HCEC 1CT (cell line): ENCODE measurements at places on chromosomes 5 and 9.
A peak's percentile ranks its signal among the peaks of the same experiment; 100 is the strongest.

DNA sequence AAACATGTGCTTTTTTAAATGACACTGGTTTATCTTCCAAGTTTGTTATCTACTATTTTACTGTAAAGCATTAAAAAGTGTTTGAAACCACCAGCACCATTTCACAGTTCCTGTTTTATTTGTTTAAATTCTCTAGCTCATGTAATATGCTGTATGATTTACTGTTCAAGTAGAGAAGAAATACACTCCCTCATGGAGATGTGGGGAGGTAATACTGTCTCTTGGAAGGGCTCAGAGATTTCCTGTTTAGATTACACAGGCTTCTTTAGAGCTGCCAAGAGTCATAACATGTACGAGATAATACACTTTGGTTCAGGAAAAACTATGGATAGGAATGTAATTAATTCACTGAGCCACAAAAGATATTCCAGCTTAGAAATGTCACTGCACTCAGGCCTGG lies 135.0 kb upstream of the CCDC152 start:
- DNase-seq, result no peak

DNA sequence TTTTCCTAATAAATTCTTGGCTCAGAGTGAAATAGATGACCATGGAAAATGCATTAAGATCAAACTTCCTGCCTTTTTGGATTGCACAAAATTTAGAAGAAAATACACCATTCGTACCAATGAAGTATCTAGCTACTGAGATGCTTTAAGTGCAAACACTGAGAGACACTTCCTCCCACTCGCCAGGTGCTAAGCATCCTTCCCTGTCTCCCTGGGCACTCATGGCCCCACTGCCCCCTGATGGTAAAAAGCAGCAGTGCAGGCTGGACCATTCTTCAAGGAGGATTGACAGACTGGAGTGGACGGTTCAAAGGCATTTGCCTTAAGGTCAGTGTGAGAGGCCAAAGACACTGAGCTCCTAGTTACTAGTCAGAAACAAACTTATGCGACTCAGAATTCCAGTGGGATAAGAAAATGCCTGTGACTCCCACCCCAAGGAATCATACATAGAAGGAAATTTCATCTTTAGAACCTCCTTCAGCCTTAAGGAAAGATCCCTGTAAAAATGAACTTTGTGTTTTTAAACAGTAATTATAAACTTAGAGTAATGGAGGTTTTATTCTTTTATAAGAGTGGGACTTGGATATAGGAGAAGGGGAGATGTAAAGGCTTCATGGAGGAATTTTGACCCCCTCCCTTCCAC lies 86.0 kb upstream of the SLC30A5 start:
- peak; percentile 30 for DNase-seq

DNA sequence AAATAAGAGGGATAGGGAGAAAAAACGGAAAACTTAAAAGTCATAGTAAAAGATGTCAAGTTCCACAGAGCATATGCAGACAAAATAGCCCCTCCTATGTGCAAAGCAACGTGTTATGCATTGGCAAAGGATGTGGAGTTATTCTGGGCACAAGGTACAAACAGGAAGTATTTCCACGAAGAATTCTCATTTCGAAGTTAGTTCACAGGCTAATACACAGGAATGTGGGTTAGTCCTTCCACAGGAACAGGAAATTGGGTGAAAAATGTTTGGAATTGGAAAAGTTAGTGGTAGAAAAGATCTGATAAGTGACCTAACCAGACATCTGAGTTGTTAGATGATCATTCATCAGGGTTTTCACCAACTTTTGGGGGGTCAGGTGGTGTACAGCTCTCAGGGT lies 326.6 kb downstream of the EBF1 start:
- DNase-seq, result no peak

DNA sequence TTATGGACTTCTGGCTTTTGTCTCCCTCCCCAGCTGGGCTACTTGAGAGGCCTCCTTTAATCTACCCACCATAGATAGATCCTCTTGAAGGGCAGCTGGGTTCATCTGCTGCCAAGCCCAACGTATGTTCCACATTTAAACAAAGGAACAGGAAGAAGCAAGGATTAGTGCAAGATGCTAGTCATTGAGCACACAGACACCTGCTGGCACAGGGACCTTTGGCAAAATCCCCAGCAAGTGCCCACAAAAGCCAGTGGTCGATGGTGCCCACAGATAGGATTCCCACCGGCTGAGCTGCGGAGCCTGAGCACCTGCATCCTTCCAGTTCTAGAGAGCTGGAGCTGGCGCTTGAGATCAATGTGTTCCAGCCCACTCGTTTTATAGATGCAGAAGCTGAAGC lies 57.7 kb upstream of the SHB start:
- no peak for DNase-seq

GRCh38 chr5:65758546-65759144 lies 36.6 kb downstream of the NLN start:
- no peak for DNase-seq

GRCh38 chr9:2173170-2173569 lies 158.0 kb downstream of the SMARCA2 start:
- DNase-seq, result no peak

DNA sequence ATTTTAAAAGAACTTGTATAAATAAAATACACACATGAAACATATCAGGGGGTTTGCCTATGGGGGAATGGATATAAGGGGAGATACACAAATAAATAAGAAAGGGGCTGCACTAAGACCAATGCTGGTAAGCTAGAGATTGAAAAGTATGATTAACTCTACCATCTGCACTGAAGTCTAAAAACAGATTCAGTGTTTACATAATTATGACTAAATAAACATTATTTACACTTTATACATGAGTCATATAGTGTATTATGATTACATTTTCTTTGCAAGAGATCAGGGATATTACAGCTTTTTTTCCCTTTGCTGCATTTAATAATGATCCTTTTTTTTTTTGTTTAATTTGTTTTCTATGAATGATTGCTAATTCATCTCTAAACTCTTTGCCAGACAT lies 367.9 kb downstream of the TMEM38B start:
- no peak for DNase-seq

DNA sequence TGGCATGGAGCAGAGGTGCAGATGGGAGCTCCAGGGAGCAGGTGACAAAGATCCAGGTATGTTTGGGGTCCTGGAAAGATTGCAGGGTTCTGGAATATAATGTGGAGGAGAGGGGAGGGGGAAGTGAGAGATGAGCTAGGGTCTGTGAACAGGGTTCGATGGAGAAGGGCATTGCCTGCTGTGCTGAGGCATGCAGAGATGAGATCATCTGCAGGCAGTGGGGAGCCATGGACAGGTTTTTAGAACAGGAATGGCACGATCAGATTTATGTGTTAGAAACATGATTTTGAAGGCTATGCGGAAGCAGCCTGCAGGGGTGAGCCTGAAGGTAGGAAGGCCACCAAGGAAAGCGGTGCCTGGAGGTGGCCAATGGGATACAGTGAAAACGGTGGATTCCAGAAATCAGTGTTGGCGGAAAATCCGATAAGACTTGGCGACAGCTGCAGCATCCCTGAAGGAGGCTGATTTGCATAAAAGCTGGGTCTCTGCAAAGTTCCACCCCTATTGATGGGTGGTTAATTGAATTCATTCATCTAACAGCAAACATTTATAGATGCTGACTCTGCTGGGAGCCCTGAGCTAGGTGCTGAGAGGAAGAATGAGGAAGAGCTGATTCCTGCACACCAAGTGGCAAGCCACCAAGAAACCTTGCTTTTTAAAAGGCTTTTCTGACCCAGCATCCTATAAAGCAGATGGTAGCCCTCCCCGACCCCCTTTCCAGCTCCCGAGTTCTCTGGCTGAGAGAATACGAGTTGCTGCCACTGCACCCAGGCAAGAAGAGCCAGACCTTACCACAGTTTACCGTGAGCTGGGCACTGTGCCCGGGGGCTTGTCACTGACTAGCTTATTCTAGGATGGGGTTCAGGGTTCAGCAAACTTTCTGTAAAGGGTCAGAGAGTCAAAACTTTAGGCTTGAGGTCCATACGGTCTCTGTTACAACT lies 139.2 kb upstream of the SMIM23 start:
- no peak for DNase-seq

DNA sequence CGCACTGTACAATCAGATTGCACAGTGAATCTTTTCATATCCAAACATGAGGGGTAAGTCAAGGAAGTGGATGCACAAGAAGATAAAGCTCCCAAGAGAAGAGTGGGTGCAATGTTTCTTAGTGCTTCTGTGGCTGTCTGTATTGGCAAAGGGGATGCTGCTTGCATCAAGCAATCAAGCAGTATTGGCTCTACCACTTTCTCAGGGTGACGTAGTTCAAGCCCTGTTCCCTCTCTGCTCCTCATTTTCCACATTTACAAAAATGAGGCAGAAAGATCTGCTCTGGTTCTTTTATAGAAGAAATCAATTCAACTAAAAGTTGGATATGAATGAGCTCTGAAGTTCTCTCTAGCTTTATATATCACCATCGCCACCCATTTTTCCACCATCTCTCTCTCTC lies 2.3 kb downstream of the TNFSF8 start:
- DNase-seq, result no peak

DNA sequence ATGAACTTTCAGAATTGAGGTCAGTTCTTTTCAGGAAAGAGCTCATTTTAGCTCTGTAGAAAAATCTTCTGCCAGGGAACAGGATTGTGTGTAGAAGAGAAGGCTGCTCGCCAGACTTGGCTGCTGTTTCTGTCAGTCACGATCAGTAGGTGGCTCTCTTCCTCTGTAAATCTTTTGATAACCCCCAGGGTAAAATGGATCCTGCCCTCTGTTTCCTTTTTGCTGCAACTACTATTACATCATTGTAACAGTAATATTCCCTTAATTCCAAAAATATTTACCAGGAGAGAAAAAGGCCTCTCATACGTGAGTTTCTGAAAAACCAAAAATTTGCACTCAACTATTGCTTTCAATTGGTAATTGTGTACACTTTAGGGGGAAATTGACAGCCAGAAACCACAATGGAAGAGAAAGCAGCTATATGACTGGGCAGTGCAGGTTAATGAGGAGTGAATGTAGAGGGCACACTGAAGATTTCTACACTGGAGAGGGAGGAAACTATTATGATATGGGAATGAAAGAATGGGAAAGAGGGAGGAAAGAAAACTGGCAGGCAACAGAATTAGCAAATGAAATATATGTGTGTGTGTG lies 12.3 kb downstream of the IFNA21 start:
- peak; percentile 56 for DNase-seq

DNA sequence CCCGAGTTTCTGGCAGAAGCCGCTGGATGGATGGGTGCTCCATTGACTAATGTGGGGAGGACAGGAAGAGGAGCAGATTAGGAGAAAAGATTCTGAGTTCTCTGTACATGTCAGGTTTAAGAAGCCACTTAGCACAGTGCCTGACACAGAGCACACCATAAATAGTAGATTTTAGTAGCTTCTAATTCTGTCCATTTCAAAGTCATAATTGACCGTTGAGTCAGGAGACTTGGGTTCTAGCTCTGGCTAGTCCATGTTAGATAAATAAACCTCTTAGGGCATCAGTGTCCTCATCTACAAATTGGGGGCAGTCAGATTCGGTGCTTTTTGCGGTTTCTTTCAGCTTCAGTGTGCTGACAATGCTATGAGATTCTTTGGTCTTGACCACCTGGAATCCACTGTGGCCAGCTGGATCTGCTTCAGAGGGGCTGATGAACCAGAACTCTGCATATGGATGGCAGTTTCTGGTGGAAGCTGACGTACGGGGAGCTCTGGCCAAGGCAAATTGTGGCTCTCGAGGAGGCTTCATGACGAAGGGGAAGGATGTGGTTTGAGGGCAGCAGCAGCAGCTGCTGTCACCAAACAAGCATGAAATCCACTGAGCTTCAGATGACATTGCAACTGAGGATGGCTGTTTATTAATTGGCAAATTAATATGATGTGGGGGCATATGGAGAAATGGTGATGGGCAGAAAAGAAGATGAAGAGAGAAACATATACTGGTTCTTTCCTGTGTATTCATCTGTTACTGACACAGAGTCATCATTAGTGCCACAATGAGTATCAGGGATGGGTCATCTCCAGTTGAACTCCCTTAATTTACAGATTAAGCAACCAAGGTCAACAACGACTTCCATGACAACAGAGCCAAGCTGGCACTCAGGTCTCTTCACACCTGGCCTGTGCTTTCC lies 134.4 kb downstream of the AOPEP start:
- DNase-seq, result no peak

DNA sequence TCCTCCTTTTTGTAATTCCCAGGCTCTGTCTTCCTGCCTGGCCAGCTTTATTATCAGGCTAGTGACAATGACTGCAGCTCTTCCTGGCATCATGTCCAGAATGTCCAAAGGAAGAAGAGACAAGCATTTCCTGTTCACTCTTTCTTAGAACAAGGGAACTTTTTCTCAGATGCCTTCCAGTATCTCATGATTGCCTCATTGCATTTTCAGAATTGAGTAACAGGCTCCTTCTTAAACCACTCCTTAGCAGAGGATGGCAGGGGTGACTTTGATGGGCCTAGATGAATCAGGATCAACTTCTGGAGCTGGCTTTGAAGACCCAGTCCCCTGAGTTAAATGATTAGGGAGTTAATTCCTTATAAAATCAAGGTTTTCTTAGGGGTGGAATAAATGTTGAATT lies 92.9 kb upstream of the RASGRF2 start:
- no peak for DNase-seq

GRCh38 chr5:142959683-142960657 lies 189.8 kb downstream of the ARHGAP26 start:
- DNase-seq, result peak; percentile 83

GRCh38 chr9:13487071-13487470 lies 207.6 kb upstream of the MPDZ start:
- no peak for DNase-seq

GRCh38 chr5:99911971-99912370 lies 623.2 kb upstream of the FAM174A start:
- no peak for DNase-seq

DNA sequence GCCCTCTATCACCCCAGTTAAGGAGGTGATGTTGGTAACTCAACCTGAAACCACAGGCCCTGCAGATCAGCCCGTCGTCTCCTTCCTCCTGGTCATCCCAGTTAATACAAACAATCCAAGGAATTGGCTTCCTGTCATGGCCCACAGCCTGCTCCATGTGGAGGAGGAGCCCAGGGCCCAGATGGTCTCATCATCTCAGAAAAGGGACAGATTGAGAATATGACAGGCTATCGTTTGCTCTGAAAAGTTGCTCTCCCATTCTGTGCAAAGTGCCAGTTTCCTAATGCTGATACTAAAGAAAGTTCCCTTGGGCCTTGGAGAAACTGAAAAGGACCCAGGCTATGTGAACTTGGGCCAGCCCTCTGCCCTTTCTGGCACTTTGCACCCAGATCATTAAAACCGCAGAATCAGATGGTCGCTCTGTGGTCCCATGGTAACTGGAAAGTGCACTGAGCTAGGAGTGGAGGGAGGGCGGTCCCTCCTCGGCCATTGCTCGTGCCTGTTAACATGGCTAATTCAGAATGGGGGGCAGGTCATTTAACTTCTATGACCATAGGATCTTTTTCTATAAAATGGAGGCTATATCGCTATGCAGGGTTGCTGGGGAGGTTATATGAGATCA lies 675 bp upstream of the SPAAR start:
- no peak for DNase-seq

DNA sequence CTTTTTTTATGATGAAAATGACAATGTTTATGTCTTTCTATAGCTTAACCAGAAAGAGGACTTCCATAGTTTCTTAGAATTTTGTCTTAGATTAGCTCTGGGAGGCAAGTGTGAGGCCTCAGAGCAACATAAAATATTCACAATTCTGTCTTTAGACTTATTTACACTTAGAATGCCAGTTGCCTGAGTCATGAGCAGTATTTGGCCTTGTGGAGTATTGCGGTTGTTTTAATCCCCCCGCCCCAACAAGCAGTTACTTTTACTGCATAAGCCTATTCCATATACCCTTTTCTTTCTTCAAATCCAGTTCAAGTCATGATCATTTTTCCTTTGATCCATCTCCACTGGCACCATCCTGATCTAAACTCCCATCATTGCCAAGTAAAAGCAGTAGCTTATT lies 198.0 kb upstream of the EGFLAM start:
- peak; percentile 19 for DNase-seq

- DNase-seq, result peak; percentile 17
These were observed 115.6 kb upstream of the ADAMTSL1 start for GRCh38 chr9:18358325-18358724.
